Natural killer cell (primary cell): ENCODE measurements at places on chromosomes 7 and 10. TPM values are rescaled to one million over a fixed set of nuclear protein-coding genes. Genes with fewer than 3 reads are reported as not detected.

- no peak for DNase-seq
Observed at GRCh38 chr7:45939574-45939973, 18.5 kb upstream of the IGFBP3 start.

DNA sequence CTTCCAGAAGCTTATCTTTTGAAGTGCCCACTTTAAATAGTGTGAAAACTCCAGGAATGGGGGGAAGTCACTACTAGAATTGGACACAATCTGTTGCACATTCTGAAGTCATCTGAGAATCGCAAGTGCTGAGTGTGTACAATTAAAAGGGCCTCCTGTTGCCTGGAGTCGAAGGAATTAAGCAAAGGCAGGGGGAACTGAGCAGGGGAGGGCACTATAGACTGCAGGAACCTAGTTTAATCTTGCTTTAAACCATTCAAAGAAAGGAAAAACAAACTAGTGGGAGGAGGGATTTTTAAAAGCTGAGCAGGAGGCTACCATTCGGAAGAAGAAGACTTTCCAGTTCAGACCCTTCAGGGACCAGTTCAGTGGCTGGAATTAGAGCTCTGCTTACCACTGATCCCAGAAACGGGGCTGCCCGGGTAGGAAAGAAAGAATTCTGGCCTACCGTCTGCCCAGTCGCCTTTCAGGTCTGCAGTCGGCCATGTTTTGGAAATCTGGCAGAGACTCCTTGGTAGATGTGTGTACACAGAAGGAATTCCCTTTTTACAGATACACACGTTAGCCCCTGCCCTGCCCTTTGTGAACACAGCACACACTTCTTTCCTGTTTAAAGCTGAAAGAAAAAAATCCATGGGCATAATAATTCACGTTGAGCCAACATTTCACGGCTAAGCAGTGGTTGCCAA is 610.6 kb upstream of the FOXK1 start:
- no peak for DNase-seq

GRCh38 chr10:43384252-43385221 is 13.1 kb downstream of the FXYD4 start:
- no peak for DNase-seq

GRCh38 chr7:90595801-90596670 is at the start of gene CDK14:
Gene CDK14 (plus strand): TSS chr7:90596321. CDS start chr7:90596628, 307 bp downstream.
- DNase-seq: peak; percentile 22

DNA sequence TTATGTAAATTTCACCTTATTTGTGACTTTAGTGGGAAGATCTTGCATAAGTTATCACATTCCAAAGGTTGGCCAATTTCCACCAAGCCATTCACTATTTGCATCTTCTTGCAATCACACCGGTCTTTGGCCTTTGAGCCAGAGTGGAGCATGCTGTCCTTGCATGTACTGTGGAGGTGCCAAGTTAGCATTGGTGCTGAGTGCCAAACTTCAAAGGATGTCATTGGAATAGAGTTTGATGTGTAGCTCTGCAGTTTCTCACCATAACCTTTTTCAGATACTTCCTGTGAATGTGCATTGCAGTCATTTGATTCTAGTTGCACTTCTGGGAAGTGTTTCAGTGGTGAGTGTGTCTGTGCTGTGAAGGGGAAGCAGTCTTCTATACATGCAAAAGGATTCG is 620.6 kb downstream of the SUGCT start:
- DNase-seq: no peak

GRCh38 chr10:102598243-102598642 is 46.0 kb upstream of the TRIM8 start:
- no peak for DNase-seq

TMEM273 gene
- total RNA-seq: 11.6 TPM

SLC39A12 gene
- total RNA-seq: not detected
